Activated effector memory CD4-positive, alpha-beta T cell treated with Interleukin-2 at 50 U/mL for 16 hours (primary cell): ENCODE measurements at places on chromosomes 5 and 9.

DNA sequence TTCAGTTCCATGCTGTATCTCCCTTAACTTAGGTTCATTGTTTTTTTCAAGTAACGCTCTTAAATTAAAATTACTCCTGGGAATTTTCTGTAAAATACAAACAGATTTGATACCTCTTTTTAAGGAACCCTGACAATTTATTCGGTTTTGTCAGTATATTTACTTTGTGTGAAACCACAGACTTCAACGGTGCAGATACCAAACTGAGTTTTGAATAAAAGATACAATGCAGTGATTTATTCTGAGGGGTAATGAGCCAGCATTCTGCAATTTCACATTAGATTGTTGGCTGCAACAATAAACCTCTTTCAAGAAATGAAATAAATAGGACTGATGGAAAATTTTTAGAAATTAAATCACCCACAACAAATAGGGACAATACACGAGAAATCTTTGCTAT, 308.6 kb upstream of the EDIL3 start:
- DNase-seq, result no peak

- DNase-seq, result no peak
Observed at GRCh38 chr9:70439991-70440706, 25.7 kb upstream of the KLF9 start.

GRCh38 chr5:111830333-111830732, 73.3 kb upstream of the NREP start:
- no peak for DNase-seq

GRCh38 chr9:90855208-90855902, 53.7 kb downstream of the SYK start:
- no peak for DNase-seq

DNA sequence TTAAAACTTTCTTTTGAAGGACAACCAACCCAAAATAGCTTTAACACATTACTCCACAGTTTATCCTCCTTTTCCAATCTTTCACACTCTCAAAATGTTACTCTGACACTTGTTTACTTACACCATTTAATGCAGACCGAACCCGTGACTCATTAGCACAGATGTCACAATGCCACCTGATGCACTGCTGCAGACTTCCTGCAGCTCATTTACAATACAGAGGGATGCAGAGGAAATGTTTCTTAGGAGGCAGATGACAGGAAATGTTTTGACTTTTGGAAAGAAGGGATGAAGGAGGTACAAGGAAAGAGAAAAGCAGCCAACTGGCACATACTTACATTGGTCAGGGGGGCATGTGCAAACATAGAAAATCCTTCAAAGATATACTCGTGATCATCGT, 39.0 kb downstream of the DROSHA start:
- no peak for DNase-seq

DNA sequence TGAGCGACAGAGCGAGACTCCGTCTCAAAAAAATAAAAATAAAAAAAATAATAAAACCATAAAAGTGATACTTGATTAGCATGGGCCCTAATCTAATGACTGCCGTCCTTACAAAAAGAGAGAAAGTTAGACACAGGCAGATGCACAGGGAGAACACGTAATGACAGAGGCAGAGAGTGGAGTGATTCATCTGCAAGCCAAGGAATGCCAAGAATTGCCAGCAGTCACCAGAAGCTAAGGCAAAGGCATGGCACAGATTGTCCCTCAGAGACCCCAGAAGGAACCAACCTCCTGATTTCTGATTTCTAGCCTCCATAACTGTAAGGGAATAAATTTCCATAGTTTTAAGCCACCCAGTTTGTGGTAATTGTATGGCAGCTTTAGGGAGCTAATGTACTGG, 79.6 kb upstream of the FREM1 start:
- DNase-seq, result no peak

GRCh38 chr5:55994495-55994997, at the start of gene IL6ST:
TSS of gene IL6ST (minus strand) at chr5:55994963. CDS start at chr5:55976278, 18,685 bp downstream.
- no peak for DNase-seq

- DNase-seq, result no peak
Observed at GRCh38 chr9:34590381-34591247, 1.1 kb upstream of the CNTFR start.

- no peak for DNase-seq
Observed at GRCh38 chr5:154205441-154206117, 15.0 kb downstream of the GALNT10 start.

GRCh38 chr5:9451037-9451436, 94.8 kb downstream of the SEMA5A start:
- no peak for DNase-seq

GRCh38 chr9:99118782-99119466, 14.0 kb downstream of the TGFBR1 start:
- DNase-seq, result peak; percentile 48

DNA sequence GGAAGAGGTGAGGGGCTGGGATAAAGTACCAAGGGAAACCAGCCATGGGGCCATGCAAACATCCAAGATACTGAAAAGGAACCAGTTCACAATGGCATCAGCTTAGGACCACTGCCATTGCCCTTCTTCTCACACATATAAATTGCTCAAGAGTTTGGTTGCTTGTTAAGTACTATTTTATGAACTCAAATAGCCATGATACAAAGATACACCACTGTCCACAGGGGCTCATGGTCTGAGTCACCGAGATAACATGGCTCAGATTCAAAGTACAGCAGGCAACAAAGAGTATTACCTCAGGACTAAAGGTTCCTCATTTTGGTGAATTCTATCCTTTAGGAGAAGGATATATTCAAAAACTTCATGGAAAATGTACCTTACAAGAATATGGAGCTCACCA, 55.6 kb downstream of the FANCC start:
- no peak for DNase-seq

DNA sequence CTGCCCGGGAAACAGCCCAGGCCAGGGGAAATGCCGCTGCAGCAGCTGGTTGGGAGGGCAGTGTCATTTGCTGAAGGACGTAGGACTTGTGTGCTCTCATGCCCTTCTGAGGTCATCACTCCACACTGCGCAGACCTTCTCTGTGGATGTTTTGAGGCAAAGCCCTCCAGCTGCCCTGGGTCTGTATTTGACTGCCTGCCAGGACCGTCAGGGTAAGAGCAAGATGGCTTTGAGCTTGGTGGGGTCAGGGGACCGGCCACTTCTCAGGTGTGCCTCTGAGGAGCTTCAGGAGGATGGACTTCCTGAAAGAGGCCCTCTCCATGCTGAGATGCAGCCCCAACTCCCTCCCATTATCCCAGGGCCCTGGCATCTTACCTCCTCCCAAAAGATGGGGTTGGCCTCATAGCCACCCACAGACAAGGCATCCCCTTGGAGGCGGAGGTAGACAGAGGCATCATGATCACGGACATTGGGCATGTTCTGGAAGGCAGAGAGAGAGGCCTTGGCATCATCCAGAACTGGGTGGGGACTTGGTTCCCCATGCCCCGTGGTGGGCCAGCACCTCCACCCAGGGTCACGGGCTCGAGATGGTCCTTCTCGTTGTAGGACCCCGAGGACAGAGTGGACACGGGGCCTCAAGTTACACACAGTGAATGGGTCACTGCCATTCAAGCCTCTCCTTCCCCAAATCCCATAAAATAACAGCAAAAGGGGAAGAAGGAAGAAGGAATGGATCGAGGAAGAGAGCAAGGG, 19.4 kb downstream of the SARDH start:
- DNase-seq, result no peak

- DNase-seq, result no peak
Observed at GRCh38 chr9:95740217-95741004, 135.1 kb upstream of the ERCC6L2 start.

DNA sequence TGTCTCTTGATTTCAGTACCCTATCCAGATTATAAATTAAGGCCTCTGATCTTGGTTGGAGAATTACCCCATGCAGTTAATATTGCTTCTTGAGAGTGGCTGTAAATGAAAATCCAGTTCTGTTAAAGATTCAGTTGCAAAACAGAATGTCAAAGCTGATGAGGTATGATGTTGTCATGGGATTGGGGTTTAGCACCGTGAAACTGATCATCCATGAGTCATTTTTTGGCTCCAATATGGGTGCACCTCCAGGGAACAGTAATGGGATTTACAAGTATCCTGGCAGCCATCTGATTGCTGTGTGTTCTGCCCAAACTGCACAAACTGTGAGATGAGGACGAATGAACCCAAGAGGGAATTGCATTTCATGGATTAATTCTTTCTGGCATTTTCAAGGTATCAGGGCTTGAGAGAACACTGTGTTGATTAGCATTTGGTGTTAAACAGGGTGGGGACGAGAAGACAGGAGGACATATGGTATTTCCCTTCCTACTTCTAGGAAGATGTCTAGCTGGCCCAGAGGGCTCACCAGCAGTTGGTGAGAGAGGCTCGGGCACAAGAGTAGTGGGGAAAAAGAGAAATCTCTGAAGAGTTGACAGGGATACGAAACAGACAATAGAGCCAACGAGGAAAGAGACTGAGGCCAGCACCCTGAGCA, 214.7 kb downstream of the GAS1 start:
- DNase-seq, result no peak

- DNase-seq, result no peak
Observed at GRCh38 chr5:78899922-78900362, 85.2 kb downstream of the ARSB start.

GRCh38 chr9:1300941-1301340, 250.8 kb downstream of the DMRT2 start:
- no peak for DNase-seq

DNA sequence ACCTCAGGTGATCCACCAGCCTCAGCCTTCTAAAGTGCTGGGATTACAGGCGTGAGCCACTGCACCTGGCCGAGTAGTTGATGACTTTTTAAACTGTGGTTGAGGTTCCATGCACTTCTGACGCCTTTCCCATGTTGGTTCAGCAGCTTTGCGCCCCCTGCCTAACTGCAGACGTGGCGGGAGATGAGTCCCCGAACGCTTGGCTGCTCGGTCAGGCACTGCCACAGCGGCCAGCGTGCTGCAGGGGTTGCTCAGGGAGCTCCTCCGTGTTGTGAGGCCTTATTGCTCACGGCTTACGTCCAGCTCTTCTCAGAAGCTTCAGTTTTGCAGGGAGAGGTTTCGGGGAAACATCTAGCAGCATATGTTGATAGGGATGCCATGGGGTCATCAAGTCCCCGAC, 35.3 kb downstream of the HABP4 start:
- DNase-seq, result no peak

- DNase-seq, result no peak
Observed at GRCh38 chr5:60395712-60396329, 304.1 kb downstream of the DEPDC1B start.

DNA sequence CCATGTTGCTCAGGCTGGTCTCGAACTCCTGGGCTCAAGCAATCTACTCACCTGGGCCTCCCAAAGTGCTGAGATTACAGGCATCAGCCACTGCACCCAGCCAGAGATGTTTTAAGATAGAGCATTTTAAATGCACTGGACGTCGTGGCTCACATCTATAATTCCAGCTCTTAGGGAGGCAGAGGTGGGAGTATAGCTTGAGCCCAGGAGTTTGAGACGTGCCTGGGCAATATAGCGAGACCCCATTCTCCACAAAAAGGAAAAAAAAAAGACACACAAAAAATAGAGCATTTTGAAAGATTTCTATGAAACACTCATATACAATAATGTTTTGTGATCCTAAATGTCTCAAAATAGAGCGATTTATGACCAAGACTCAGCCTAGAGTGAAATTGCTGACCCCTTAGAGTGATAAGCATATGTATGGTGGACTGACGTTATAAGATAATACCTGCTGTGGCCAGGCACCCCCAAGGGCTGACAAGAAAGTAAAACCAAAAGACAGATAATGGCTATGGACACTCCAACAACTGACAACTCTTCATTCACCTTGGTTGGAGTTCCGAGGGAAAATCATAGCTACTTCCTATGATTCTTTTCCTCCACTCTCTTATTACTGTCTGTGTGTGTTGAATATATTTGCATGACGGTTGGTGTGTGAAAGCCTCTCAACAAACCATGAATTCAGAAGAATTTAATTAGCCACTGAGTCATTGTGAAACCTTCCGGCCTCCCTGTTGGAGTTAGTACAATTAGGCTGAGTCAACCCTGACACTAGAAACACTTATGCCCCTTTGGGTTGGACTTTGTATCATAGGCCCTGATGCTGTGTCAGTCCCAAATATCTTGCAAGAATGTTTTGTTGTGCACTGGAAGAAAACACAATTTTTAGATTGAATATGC, 526.5 kb upstream of the NUDT12 start:
- DNase-seq, result no peak

DNA sequence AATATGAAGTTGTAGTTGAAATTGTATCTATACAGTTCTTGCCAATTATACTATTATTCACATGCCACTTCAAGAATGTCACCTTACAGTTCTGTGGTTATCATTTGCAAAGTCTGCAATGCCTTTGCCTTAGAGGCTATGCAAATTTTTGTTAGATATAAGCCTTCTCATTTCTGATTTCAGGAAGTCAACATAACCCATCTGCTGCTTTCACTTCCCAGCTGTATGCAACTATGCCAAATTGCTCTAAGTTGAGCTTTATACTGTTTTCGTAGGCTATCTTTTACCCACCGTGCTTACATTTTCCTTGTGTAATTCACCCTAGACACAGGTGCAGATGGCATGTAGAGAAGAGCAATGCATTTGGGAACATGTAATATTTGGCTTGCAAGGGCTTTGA, 1083.0 kb downstream of the CDH9 start:
- no peak for DNase-seq

GRCh38 chr5:153043886-153044285, 446.6 kb upstream of the GRIA1 start:
- DNase-seq, result no peak

- DNase-seq, result no peak
Observed at GRCh38 chr5:121279801-121280200, 571.9 kb upstream of the FTMT start.
